ENCODE measurements at places on chromosomes 4 and X. TPM values are rescaled to one million over a fixed set of nuclear protein-coding genes. Genes with fewer than 3 reads are reported as not detected.

- no peak for DNase-seq
Observed at GRCh38 chrX:129830494-129830893, 13.2 kb downstream of the ZDHHC9 start.

- DNase-seq = no peak
Observed at GRCh38 chr4:93834249-93835066, 5.9 kb downstream of the ATOH1 start.

- peak; percentile 33 for DNase-seq
Observed at GRCh38 chr4:150972592-150972991, 42.5 kb downstream of the LRBA start.

DNA sequence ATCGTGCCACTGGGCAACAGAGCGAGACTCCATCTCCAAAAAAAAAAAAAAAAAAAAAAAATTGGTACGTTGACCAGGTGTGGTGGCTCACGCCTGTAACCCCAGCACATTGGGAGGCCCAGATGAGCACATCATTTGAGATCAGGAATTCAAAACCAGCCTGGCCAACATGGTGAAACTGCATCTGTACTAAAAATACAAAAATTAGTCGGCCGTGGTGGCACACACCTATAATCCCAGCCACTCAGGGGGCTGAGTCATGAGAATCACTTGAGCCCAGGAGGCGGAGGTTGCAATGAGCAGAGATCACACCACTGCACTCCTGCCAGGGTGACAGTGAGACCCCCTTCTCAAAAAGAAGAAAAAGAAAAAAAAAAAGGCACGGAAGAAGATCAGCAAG lies 24.5 kb downstream of the RBMX start:
- no peak for DNase-seq

- DNase-seq = no peak
Observed at GRCh38 chr4:142191901-142192300, 555.5 kb downstream of the IL15 start.

DNA sequence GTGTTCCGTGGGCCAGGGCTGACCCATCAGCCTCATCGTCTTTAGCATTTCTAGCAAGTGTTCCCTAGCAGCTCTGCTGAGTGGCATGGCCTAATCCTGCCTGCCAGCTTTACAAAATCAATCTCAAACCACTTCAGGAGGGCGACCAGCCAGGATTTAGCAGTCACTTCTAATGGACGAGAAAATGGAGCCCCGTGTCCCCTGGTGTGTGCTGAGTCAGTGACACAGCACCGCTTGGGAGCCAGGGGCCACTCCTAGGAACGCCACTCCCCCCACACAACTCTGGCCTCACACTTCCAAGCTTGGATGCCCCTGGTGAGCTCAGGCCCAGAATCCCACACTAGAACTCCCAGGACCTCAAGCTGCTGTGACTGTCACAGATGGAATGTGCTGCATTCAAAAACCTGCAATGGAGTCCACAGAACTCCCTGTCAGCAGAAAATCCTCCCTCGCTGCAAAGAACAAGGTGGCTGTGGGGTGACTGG lies 311.2 kb upstream of the GATB start:
- DNase-seq = no peak

GRCh38 chr4:16865897-16866283 lies 32.6 kb downstream of the LDB2 start:
- DNase-seq = no peak

GRCh38 chr4:98151145-98151924 lies 8.1 kb upstream of the STPG2 start:
- peak; percentile 5 for DNase-seq

GRCh38 chr4:168540503-168541265 lies 43.8 kb downstream of the PALLD start:
- DNase-seq = no peak

Gene ARHGAP36
- total RNA-seq = not detected

Gene PRR32
- total RNA-seq = not detected

- no peak for DNase-seq
Observed at GRCh38 chr4:152290366-152290921, 245.4 kb downstream of the FBXW7 start.

- no peak for DNase-seq
Observed at GRCh38 chr4:40122941-40123340, 66.3 kb downstream of the N4BP2 start.

DNA sequence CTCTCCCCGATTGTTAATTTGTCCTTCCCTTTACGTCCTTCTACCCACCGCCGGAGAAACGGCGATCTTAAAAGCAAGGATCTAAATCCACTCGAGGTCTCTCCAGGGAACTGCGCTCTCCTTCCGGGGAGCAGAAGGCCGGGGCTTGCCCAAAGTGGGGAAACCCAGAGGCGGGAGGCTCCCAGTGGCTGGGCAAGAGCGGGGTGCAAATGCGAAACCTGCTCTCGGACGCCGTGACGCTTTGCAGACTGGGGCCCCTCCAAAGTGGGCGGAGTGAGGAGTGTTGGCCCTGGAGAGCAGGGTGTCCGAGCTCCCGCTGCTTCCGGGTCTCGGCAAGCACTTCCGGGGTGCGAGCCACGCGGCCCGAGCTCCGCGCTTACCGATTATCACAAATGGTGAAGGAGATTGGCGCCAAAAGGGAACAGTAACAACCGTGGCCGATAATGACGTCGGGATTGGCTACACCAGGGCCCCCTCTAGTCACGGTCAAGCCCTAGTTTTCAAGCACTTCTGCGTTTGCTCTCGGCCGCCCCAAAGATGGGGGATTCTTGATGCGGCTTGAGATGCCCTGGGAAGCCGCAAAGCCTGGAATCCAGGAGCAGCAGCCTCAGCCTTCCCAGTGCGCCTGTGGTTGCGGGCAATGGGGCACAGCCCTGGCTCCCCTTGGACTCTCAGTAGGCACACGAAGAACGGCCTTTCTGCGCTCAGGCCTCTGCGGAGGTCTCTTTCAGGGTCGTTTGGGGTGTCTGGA lies 29.0 kb downstream of the HAND2 start:
- DNase-seq = no peak

Data from CD4-positive, CD25-positive, alpha-beta regulatory T cell (primary cell).